ENCODE measurements at places on chromosomes 13 and 19.

- DNase-seq, result peak; percentile 70
These were observed 75.2 kb upstream of the MCF2L start for GRCh38 chr13:112893570-112894422.

DNA sequence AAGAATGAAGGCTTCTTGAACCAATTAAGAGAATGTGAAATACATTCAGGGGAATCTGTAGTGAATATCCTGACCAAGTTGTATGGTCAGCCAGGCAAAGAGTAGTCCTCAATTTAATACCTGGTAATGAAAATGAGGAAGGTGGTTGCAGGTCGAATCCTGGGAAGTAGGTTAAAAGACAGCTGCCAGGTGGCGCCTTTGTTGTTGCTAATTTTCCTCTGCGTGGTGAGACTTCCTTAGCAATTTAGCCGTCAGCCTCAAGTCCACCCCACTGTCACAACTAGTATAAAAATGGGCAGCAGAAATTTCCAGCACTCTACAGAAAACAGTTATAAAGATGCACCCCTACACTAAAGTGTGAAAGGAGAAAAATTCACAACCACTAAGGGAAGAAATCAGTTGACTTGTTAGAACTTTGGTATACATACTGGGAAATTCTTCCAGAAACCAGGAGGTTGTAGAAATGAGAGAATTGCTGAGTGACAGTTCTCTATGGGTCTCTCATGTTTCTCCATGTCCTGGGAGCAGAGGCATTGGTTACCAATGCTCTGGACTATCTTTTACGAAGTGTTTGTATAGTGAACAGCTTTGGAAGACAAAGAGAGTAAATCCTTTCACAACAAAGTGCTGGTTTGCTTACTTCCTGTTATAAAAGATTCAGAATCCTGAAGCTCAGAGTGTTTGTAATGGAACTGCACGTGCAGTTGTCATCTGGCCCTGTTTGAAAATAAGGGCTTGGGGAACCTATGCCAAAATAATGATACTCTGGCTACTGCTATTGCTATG, 235.9 kb downstream of the NHLRC3 start:
- DNase-seq, result peak; percentile 53

DNA sequence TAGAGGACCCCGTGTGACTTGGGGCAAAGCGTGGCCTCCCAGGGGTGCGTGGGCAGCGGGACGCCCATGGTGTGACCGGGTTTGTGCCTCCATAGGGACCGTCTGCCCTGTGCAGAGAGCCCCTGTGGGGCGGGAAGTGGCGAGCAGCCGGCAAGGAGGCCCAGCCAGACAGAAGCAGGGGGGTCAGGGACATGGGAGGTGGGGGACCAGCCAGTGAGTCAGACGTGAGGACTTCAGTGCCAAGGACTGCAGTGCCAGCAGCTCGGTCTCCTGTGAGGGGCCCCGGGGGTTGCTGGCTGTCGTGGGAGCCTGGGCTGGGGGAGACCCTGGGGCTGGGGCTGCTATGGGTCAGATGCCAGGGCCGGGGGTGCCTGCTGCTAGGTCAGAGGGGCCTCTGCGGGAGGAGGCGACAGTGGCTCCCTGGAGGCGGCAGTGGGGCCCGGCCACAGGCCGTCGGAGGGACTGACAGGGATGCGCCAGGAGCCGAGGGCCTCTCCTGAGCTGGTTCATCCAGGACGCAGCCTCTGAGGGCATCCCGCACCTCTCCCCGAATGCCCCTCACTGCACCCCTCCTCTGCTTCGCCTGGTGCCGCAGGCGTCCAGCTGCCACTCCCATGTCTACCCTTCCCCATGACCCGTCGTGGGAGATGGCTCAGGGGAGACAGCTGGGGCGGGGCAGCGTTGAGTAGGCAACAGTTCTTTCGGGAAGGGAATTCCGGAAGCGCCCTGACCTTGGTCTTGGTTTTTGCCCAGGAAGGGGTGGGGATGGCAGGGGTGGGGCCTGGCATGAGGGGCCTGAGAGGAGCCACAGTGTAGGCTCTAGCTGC, 80.0 kb downstream of the KDM4B start:
- no peak for DNase-seq

GRCh38 chr19:54186934-54187381, 2.4 kb downstream of the MBOAT7 start:
- no peak for DNase-seq

DNA sequence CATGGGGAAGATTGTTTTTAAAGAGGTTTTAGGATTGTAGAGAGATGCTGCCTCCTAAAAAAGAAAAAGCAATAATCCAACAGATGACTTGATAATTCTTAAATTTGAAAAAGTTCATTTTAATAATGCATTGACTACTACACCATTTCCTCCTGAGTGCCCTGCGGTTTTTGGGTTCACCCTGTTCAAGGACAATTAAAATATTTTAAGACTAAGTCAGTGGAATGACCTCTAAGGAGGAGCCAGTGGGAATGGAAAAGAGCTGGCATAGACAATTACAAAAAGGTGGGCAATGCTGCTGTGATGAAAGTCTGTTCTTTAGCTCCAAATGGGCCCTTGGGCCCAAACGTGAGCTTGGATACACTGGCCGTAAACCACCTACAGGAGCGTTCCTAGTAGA, 217.8 kb downstream of the LHFPL6 start:
- no peak for DNase-seq

DNA sequence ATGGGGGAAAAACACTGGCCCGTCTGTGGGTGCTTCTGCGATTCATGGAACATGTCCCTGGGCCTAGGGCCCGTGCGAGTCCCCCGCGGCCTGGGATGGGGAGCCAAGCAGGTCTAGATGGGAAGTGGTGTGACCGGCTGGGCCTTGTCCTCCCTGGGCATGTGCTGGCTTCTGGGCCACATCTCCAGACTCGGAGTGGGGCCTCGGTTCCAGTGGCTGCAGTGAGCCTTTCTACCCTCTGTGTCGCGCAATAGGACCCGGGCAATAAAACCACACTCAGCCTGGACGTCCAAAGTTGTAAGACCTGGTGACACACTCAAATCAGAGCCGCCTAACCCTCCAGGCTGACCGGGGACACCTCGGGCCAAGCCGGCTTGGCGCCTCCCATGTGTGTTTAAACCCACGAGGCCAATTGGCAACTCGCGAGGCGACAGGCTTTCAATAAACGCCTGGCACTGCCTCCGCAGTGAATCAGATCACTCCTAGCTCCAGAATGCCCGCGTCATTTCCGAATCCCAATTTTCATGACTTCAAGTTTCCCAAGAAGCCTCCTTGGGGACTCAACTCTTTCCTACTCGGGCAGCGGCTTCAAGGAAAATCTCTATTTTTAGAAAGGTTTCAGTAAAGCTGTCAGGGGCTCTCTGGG, 57.3 kb downstream of the KLF2 start:
- no peak for DNase-seq

DNA sequence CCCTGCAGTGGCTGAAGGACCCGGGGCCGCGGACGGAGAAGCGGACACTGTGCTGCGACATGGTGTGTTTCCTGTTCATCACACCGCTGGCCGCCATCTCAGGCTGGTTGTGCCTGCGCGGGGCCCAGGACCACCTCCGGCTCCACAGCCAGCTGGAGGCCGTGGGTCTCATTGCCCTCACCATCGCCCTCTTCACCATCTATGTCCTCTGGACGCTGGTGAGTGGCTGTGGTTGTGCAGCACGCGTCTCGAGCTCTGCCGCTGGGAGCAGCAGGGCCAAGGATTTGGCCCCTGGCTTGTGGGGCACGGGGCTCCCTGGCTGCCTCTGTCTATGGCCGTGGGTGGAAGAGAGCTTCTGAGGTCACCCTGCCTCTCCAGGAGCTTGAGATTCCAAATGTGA, 14.1 kb upstream of the HNRNPM start:
- DNase-seq, result no peak

GRCh38 chr13:112953591-112954487, 15.2 kb upstream of the MCF2L start:
- no peak for DNase-seq

GRCh38 chr19:4910594-4911281, 1.4 kb downstream of the UHRF1 start:
- peak; percentile 33 for DNase-seq

DNA sequence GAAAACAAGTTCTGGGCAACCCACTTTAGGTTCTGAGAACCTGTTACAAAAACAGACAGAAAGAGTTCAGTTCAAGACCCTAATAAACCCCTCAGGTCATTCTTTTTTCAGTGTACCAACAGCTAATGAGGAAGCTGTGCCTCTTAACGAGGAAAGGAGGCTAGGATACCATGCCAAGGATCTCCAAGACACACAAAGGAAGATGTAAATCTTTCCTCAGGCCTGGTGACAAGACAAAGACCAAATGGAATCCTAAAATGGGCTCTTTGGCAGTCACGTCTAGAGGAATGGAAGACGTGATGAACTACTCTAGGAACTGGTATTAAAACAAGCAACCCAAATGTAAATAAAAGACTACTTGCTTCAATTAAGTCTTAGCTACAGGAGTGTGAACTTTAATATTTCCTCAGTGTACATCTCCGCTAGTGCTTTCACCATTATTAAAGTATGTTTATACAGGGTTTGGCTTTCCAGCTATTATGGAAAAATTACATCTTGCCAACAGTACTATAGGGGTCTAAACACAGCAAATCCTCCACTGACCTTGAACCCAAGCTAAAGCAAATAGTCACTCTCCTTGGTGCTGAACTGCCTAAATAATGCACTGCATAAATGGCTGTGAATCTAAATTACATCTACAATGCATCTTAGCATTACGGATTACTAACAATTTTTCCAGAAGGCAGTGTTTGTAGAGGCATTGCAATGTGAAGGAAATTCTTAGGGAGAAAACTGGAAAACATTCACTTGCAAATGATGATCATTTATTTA, 42.3 kb downstream of the ENOX1 start:
- no peak for DNase-seq

DNA sequence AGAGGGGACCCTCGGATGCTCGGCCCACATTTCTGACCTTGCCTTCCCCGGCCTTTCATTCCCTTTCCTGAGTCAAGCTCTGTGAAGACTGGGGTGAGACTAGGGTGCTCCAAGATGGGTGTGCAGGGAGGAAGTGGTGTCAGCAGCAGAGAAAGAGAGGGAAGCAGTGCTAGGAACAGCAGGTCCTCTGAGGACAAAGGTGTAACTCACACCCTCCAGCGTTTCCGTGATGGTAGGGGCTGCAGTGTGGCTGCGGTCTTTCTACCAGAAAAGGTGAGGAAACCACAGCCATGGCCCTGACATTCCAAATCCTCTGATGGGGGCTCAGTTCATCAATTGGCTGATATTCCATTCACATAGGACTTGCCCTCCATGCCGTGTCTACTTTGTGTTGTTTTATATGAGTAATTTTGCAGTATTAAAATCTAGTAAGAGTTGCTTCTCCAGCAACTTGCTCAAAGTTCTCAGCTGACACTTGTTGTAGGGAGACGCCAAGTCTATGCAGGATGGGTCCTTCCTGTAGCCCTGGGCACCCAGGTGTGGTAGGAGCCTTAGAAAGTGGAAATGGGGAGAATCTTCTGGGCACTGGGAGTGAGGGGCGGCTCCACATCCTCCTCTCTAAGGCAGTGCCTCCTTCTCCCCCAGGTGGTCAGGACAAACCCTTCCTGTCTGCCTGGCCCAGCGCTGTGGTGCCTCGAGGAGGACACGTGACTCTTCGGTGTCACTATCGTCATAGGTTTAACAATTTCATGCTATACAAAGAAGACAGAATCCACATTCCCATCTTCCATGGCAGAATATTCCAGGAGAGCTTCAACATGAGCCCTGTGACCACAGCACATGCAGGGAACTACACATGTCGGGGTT, 1.6 kb downstream of the KIR3DL1 start:
- DNase-seq, result no peak

DNA sequence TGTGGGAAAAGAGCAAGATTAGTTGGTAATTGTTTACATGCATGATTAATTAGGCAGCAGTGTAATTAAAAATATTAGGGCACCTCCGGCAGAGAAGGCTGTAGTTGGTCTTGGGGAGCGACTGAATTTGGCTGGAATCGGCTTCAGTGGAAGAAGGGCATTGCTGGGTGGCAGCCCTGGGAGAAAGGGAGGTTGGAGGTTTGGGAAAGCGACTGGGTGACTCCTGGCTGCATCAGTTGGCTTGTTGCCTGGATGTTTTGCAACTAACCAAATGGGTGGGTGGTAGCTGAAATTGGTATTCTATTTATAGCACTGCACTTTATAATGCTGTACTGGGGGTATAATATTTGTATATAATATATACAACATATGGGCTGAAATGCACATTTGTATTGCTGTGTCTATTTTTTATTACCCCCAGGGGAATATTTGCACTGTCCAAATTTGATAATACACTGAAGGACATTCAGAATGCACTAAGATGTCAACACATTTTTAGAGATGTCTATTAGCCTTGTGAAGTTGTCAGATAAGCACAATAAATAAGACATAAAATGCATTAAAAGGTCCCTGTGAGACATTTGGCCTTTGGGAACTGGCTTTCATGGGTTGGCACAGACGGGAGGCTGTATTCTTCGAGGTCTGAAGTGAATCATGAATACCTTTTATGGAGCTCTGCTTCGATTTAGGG, 1.7 kb downstream of the B3GLCT start:
- no peak for DNase-seq

- no peak for DNase-seq
These were observed 6.1 kb downstream of the SLC35E1 start for GRCh38 chr19:16566161-16566560.

GRCh38 chr13:41859565-41859964, 101.3 kb downstream of the VWA8 start:
- no peak for DNase-seq

DNA sequence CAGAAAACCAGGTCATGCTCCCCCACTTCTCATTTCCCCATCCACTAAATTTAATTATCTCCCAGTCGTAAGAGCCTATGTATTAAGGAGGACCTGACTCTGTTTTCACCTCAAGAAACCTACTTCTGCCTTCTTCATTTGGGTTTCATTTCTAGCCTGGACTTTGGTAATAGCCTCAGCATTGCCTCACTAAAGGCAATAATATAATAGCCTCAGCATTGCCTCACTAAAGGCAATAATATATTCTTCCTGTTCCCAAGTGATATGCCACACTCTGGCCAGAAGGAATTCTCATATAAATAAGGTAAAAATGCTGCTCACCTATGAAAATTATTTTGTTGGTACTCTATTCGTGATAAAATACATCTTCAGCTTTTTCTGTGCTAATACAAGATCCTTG, 993.9 kb downstream of the EFNB2 start:
- no peak for DNase-seq

DNA sequence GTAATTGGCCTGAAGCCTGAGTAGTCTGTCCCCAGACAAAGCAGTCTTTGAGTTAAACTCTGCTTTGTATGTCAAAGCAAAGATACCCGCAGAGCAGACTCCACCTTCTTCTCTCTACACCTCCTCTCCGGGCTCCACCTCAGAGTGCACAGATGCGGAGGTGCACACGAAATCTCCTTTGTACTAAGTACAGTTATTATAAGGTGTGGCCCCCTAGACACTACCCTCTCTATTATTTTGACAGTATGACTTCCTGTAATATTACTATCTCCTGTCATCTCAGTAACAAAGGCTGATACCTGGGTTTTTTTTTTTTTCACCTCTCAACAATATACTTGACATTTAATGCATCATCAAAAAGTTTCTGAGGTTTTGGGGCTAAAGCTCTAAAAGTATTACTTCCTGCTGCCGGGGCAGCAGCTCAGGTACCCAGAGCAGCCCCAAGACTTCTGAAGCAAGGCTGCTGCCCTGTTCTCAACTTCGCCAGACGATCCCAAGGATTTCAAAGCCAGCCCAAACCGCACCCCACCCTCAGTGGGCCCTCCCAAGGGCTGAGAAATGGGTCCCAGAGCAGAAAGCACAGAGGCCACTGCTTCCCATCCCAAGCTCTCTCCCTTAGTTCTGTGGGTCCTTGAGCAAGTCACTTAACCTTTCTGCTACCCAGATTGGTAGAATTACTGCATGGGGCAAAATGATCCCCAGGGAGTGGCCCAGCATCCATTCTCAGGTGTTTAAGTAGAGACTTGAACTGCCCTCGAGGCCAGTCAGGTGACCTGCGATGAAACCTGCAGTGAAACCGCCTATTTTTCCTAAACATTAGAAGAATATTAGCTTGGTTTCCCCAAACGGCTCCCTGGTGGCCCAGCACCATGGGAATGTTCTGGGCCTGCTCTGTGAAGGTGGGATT, 180.6 kb downstream of the FOXO1 start:
- no peak for DNase-seq

Data from NCI-H2081 (cell line).